ENCODE measurements at places on chromosomes 3 and 15. TPM values are rescaled to one million over a fixed set of nuclear protein-coding genes. Genes with fewer than 3 reads are reported as not detected.

EXD1 gene
- not detected for total RNA-seq

TNK2 gene
- total RNA-seq: 5.2 TPM

FBXL2 gene
- 22.6 TPM for total RNA-seq

PLSCR5 gene
- not detected for total RNA-seq

GHSR gene
- not detected for total RNA-seq

LYZL4 gene
- total RNA-seq: not detected

DNA sequence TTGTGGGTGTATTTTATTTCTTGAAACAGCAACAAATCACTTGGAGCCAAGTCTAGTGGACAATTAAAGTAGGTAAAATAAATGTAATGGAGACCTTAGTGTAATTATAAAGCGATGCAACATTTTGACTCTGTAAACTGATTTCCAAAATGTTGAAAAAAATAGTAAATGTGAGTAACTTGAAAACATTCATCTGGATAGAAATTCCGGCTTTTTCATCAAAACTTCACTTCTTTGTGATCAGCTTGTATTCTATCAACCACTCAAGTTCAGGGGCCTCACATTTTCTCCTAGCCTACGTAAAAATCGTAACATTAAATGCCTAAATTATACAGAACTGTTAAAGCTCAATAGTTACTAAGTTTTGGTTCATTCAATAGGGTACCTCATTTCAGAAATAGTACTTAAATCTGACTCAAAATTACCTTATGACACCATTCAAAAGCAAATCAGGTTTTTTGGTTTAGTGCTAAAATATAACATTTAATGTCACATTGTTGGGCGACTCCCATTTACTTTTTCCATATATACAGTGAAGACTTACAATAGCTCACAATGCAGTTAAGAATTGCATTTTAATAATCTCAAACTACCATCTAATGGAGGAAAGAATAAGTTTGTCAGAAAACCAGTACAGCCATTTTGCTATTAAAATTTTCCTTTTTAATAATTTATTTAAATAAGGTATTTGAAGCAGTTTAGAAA, 12.7 kb downstream of the CCNL1 start:
- DNase-seq: no peak

DNA sequence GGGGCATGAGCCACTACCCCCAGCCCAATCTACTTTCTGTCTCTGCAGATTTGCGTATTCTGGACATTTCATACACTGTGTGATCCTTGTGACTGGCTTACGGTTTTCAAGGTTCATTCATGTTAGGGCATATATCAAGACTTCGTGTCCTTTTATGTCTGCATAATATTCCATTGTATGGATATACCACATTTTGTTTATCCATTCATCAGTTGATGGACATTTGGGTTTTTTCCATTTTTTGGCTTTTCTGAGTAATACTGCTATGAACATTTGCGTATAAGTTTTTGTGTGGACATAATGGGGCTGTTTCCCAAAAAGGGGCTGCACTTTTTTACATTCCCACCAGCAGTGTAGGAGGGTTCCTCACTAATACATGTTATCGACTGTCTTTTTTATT, 106.6 kb downstream of the PDE8A start:
- no peak for DNase-seq

- no peak for DNase-seq
Observed at GRCh38 chr15:98164571-98164970, 204.1 kb downstream of the ARRDC4 start.

DNA sequence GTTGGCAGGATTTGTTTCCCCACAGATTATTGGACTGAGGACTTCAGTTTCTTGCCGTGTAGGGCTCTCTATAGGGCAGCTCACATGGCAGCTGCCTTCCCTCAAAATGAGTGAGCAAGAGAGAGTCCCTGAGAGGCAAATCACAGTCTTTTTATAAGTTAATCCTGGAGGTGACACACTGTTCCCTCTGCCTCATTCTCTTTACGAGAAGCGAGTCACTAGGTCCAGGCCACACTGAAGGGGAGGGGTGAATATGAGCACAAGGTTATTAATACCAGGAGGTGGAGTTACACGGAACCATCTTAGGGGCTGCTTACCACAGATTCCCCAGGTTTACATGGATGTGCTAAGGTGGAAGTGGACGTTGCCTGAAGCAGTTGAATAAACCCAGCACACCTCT, 77.0 kb downstream of the LPP start:
- DNase-seq: no peak

DNA sequence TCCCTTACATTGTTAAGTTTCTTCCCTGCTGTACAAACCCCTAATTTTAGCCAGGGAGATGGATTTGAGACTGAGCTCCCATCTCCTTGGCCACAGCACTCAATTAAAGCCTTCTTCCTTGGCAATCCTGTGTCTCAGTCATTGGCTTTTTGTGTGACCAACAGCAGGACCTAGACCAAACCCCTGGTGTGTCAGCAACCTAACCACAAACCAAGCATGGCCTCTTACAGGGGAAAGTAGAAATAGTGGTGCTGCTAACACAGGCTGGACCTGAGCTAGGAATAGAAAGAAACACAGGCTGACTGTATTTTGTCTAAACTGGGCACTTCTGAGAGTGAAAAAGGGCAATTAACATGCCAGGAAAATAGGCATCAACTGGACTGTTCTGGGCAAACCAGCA, 37.9 kb downstream of the PPCDC start:
- peak; percentile 58 for DNase-seq

DNA sequence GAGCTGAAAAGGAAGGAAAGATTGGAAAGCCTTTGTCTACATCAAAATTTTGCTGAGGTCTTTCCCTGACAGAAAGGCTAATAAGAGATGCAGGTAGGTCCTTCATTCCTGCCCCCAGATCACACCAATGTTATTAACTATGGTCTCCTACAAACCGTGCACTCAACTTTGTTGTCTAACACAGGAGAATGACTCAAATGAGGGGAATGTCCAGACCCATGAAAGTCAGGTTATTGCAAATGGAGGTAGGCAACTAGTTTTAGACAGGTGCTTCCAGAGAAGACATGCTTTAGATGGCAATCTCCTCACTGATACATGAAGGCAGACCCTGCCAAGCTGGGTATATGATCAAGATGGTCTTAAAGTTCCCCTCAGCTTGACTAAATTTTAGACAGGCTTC, 51.0 kb downstream of the NFKBIZ start:
- DNase-seq: peak; percentile 57

GRCh38 chr3:119279584-119280243, 14.5 kb upstream of the ARHGAP31 start:
- no peak for DNase-seq

Data from renal cortical epithelial cell (primary cell).